Epithelial cell of alveolus of lung (primary cell): ENCODE measurements at places on chromosomes 7 and 10. TPM values are rescaled to one million over a fixed set of nuclear protein-coding genes. Genes with fewer than 3 reads are reported as not detected.

PITX3 gene
- total RNA-seq: 0.16 and 1.3 TPM in 2 replicates

PIK3AP1 gene
- total RNA-seq: 0.78 TPM in 1 of 2 replicates, not detected in the other

TMEM236 gene
- not detected in 2 replicates for total RNA-seq

PRPS1L1 gene
- not detected in 2 replicates for total RNA-seq

ANXA8L1 gene
- 0.56 and 5.7 TPM in 2 replicates for total RNA-seq

VWC2 gene
- total RNA-seq: not detected in 2 replicates

DYDC2 gene
- not detected in 2 replicates for total RNA-seq

VSTM4 gene
- 1.4 and 6.6 TPM in 2 replicates for total RNA-seq

CDHR3 gene
- total RNA-seq: 3.4 TPM in 1 of 2 replicates, not detected in the other

SMO gene
- 15.9 and 32.0 TPM in 2 replicates for total RNA-seq

CALML5 gene
- not detected in 2 replicates for total RNA-seq

KBTBD2 gene
- total RNA-seq: 17.4 and 22.8 TPM in 2 replicates

VWA2 gene
- total RNA-seq: not detected in 2 replicates

PTF1A gene
- not detected in 2 replicates for total RNA-seq

FEZF1 gene
- not detected in 2 replicates for total RNA-seq

ING3 gene
- 5.3 and 17.6 TPM in 2 replicates for total RNA-seq

C10orf90 gene
- not detected in 2 replicates for total RNA-seq

FGF8 gene
- total RNA-seq: not detected in 2 replicates

AMPH gene
- 2.8 and 6.0 TPM in 2 replicates for total RNA-seq

NPFFR1 gene
- total RNA-seq: not detected in 2 replicates

RSBN1L gene
- 9.6 and 18.7 TPM in 2 replicates for total RNA-seq

MSMB gene
- total RNA-seq: not detected in 2 replicates

FAM131B gene
- total RNA-seq: 3.1 and 3.9 TPM in 2 replicates
